Activated CD4-positive, alpha-beta T cell treated with anti-CD3 and anti-CD28 coated beads for 36 hours (primary cell): ENCODE measurements at places on chromosomes 7 and 10. TPM values are rescaled to one million over a fixed set of nuclear protein-coding genes. Genes with fewer than 3 reads are reported as not detected.

DNA sequence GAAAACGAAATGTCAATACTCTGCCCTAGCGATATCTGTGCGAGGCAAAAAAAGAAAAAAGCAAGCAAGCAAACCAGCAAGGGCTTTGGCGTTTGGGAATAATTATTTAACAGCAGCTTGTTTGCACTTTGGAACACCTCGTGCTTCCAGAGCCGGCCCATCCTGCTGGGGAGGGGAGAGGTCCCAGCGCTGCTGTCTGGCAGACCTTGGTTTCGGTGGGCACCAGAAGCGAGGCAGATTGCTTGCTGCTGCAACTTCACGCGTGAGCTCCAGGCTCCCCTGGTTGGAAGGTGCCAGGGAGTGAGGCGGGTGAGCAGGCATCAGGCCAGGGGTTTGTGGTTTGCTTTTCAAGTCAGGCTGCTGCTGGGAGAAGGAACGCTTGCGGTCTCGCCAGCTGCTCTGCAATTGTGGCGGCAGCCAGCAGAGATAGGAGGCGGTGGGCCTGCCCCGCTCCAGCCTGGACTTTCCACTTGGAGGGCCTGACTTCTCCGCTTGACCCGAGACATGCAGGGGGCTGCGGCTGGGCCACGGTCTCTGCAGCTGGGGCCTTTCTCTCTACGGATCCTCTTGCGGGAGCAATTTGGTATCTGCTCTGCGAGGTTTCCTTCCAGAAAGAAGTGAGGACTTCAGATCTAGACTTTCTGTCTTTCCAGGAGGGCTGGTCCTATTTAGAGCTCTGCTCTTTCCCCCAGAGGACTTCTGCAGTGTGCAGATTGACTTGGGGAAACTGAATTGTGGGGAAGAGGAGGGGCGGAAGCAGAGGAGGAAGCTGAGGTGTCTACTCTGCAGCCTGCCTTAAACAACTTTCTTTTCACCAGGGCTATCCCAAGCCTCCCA is 131.4 kb downstream of the PRPF18 start:
- H3K27me3 ChIP-seq, result peaks cover 3% of the 10 kb centered on the region
- DNase-seq, result peak; percentile 62
- no peaks in the 10 kb centered on the region for H3K36me3 ChIP-seq
- peaks cover 18% of the 10 kb centered on the region for H3K4me1 ChIP-seq
- H3K27ac ChIP-seq, result peak overlapping the region; percentile 58

GRCh38 chr10:25556457-25556856 is 377.6 kb upstream of the MYO3A start:
- no peaks in the 10 kb centered on the region for H3K4me1 ChIP-seq
- no peaks in the 10 kb centered on the region for H3K27me3 ChIP-seq
- no peak overlapping the region for H3K4me3 ChIP-seq
- no peaks in the 10 kb centered on the region for H3K36me3 ChIP-seq
- no peak for DNase-seq

GRCh38 chr7:117098457-117098856 is 145.2 kb downstream of the ST7 start:
- H3K4me1 ChIP-seq, result peaks cover 3% of the 10 kb centered on the region
- no peak overlapping the region for H3K27ac ChIP-seq
- no peak overlapping the region for H3K4me3 ChIP-seq
- H3K36me3 ChIP-seq, result no peaks in the 10 kb centered on the region
- DNase-seq, result no peak

DNA sequence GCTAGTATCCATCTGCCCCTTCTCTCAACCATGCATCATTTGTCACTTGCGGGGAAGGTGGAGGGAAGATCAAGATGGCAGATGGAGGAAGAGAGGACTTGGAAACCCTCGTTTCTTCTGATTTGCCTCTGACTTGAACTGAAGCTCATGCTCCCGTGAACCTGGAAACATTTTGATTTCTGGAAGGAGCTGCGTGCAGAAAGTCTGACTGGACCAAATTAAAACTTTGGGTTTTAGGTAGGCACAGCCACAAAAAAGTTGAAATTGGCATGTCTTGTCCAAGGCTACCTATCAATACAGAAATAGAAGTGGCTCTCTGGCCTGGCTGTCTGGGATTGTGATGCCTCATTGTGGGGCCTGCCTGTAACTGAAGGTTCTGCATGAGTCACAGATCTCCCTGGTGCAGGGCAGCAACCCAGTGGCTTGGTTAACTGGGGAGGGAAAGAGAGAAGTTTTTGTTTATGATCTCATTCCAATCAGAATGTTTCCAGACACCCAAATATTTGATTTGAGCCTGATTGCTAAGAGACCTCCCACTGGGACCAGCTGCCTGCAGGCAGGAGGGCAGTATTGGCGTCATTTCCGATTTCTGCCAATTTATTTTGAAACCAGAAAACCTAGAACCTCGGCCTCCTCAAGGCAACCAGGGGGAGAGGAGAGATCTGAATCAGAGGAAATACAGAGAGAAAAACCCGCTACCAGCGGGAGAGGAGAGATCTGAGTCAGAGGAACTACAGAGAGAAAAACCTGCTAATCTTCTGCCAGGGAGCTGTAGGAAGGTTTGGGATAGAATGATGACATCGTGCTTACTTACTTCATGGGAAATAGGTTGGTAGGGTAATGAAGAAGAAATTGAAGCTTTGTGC is 363.6 kb downstream of the ANKRD30A start:
- no peak overlapping the region for H3K27ac ChIP-seq
- DNase-seq, result no peak
- H3K36me3 ChIP-seq, result no peaks in the 10 kb centered on the region
- no peaks in the 10 kb centered on the region for H3K4me1 ChIP-seq
- H3K27me3 ChIP-seq, result no peaks in the 10 kb centered on the region

DNA sequence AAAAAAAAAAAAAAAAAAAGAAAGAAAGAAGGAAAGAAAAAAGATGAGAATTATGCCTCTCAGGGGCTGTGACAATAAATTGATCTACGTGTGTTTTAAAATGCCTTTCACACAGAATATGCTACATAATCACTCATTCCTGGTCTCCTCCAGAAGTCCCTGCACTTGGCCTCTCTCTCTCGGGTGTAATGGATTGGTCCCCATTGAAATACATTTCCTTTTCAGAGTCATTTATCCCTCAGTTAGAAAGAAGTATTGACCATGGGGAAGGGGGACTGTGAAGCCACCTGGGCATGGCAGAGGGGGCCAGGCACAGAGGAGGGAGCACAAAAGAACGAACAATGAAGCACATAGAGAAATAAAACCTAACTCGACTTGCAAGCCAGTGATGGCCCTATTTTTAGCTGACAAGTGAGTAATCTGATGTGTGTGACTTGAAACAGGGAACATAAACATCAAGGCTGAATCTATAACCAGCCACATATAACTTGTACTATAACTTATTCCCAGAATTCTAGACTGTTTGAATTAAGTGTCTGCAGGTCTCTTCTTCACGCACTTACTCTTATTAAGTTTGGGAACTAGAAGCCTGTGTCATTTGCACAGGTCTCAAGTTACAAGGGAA is 490.8 kb downstream of the KCNMA1 start:
- no peaks in the 10 kb centered on the region for H3K4me1 ChIP-seq
- H3K27ac ChIP-seq, result no peak overlapping the region
- DNase-seq, result no peak
- H3K4me3 ChIP-seq, result no peak overlapping the region
- peaks cover 3% of the 10 kb centered on the region for H3K27me3 ChIP-seq

DNA sequence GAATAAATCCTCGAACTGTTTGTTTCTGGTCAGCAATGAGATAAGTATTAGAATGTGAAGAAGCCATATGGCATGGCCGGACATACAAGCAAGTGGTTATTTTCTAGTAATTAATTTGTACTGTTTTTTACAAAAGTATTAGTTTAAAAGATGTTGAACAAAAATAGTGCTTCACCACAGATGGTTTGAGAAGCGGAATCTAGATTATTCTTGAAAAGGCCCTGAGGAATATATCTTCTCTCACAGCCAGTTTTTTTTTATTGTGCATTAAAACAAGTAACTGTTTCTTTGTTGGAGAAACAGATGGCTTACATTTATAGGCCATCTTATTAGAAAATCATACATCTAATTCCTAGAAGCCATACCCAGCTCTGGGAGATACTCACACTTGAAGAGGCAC is 153.3 kb downstream of the TMEM26 start:
- H3K27me3 ChIP-seq, result no peaks in the 10 kb centered on the region
- no peak overlapping the region for H3K4me3 ChIP-seq
- H3K36me3 ChIP-seq, result no peaks in the 10 kb centered on the region
- no peak for DNase-seq
- no peaks in the 10 kb centered on the region for H3K4me1 ChIP-seq

GRCh38 chr10:75977139-75977538 is 545.7 kb downstream of the LRMDA start:
- no peaks in the 10 kb centered on the region for H3K36me3 ChIP-seq
- no peaks in the 10 kb centered on the region for H3K4me1 ChIP-seq
- H3K27ac ChIP-seq, result no peak overlapping the region

DNA sequence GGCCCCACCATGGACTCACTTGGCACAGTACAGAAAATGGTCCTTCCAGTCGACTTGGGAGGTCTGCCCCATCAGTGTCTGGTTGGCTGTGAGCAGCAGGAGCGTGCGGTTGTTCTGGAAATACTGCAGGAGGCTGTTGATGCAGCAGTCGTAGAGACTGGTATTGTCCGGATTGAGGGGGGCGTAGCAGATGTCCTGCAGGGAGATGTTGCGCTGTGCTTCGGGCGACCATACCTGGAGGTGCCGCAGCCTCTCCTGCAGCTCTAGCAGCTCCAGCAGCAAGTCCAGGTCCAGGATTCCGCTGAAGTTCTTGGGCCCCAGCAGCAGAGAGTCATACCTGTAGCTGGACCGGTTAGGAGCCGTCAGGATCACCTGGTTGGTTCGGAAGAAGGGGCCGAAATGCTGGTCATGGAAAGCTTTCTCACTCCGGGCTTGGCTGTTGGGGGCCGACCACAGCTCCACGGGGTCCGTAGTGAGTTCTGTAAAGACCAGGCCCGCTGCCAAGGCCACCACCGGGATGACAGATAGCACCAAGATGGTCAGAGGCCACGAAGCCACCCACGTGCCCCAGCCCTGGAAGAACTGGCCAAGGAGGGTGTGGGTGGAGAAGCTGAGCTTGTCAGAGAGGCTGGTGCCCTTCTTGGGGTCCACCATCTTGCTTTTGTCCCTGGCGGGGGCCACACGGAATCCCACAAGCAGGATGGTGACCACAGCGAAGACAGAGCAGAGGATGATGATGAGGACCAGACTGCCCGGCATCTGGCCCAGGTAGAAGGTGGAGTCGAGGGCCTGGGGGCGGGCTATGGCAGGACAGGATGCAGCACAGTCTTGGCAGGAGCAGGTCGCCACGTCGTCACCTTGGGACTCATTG is 2.1 kb downstream of the NPC1L1 start:
- no peak overlapping the region for H3K27ac ChIP-seq
- no peaks in the 10 kb centered on the region for H3K27me3 ChIP-seq
- DNase-seq, result no peak
- no peaks in the 10 kb centered on the region for H3K36me3 ChIP-seq
- no peak overlapping the region for H3K4me3 ChIP-seq

GRCh38 chr7:124031919-124032318 is 948 bp downstream of the TMEM229A start:
- DNase-seq, result no peak
- H3K4me3 ChIP-seq, result no peak overlapping the region
- no peaks in the 10 kb centered on the region for H3K36me3 ChIP-seq
- no peak overlapping the region for H3K27ac ChIP-seq
- H3K27me3 ChIP-seq, result peaks cover 51% of the 10 kb centered on the region

- H3K36me3 ChIP-seq, result no peaks in the 10 kb centered on the region
- no peaks in the 10 kb centered on the region for H3K4me1 ChIP-seq
- no peak overlapping the region for H3K27ac ChIP-seq
- no peak for DNase-seq
- H3K27me3 ChIP-seq, result no peaks in the 10 kb centered on the region
- H3K4me3 ChIP-seq, result no peak overlapping the region
These were observed 1087.0 kb upstream of the LRRTM3 start for GRCh38 chr10:65838811-65839210.

GRCh38 chr7:150909200-150909995 is 57.1 kb downstream of the AOC1 start:
- DNase-seq, result peak; percentile 54
- H3K36me3 ChIP-seq, result no peaks in the 10 kb centered on the region
- H3K4me1 ChIP-seq, result peaks cover 8% of the 10 kb centered on the region
- H3K27ac ChIP-seq, result no peak overlapping the region
- no peak overlapping the region for H3K4me3 ChIP-seq

GRCh38 chr7:133118261-133118660 is 36.4 kb upstream of the CHCHD3 start:
- no peak overlapping the region for H3K4me3 ChIP-seq
- DNase-seq, result no peak
- H3K36me3 ChIP-seq, result no peaks in the 10 kb centered on the region
- no peak overlapping the region for H3K27ac ChIP-seq

DNA sequence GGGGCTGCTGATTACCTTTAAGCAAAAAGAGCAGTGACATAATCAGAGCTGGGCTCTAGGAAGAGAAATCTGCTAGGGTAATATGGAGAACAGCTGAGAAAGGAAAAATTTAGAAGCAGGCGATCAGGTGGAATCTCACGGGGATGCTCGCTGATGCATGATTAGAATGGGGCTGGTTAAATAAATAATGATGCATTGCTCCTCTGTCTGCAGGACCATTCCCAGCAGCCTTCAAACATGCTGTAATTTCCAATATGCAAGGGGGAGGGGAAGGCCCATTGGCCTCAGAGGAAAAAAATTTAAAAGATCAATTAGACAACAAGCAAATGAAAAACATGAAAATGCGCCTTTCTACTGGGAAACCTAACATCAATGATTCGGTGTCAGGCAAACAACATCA is 65.6 kb upstream of the C10orf90 start:
- no peak for DNase-seq
- no peaks in the 10 kb centered on the region for H3K27me3 ChIP-seq
- no peaks in the 10 kb centered on the region for H3K4me1 ChIP-seq
- H3K27ac ChIP-seq, result no peak overlapping the region

DNA sequence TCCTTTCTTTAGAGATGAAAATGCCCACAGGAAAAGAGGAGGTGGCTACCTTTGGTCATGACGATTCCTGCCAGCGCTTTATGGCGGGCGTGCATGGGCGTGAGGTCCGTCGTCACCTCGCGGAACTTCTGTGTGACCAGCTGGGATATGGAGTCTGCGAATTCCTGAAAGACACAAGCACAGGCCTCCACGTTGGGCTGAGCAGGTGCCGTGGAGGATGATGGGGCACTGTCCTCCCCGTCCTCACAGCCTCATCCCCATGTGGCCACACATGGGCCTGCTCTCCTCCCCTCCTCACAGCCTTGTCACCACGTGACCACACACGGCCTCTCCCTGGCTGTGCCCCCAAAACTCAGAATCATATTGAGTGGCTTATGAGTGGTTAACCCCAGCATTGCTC is 214.7 kb downstream of the WDR37 start:
- no peaks in the 10 kb centered on the region for H3K4me1 ChIP-seq
- DNase-seq, result no peak
- no peak overlapping the region for H3K4me3 ChIP-seq
- no peaks in the 10 kb centered on the region for H3K36me3 ChIP-seq

Gene CYP26C1
- total RNA-seq, result 0.05 TPM

DNA sequence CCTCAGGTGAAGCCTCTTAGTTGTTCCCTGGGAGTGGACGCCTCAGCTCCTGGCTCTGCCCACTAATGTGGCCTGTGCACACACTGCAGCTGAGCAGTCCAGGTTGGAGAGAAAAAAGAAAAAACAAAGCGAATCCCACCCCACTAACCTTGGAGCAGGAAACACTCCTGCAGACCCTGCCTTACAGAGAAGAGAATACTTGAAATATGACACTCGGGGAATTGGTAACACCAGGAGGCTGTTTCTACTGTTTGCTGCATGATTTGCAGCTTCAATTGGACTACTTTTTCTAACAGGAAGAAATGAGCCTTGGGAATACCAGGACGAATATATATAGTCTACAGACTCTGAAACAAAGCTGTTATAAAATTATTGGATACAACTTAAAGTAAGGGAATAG is 22.2 kb downstream of the CDHR3 start:
- no peak for DNase-seq
- peaks cover 3% of the 10 kb centered on the region for H3K27me3 ChIP-seq
- no peak overlapping the region for H3K27ac ChIP-seq
- no peak overlapping the region for H3K4me3 ChIP-seq
- H3K36me3 ChIP-seq, result no peaks in the 10 kb centered on the region

Gene DGKB
- total RNA-seq, result not detected
